ENCODE measurements at places on chromosomes 4 and X.
A peak's percentile ranks its signal among the peaks of the same experiment; 100 is the strongest.

- DNase-seq = no peak
Observed at GRCh38 chr4:120830204-120830603, 92.3 kb downstream of the PRDM5 start.

- DNase-seq = peak; percentile 49
Observed at GRCh38 chr4:109588176-109588575, 28.1 kb downstream of the MCUB start.

DNA sequence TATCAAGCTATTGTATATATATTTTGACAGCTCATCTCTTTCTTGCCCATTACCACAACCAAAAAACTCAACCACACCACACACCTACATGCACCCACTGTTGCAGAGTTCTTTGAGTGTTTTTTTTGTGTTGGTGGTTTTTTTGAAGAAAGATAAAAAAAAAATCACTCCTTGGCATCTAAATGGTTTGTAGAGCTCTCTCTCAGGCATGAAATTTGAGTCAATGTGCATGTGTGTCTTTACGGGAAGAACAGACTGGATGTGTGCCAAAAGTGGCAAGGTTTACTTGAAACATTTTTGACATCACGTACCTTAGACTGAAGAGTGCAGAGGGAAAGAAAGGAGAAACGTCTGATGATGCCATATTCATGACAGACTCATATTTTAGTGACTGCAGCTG, 154.2 kb downstream of the FHIP1A start:
- no peak for DNase-seq

- no peak for DNase-seq
Observed at GRCh38 chr4:151691639-151692442, 69.0 kb downstream of the GATB start.

Data from CD4-positive, alpha-beta T cell treated with Interleukin-15 for 4 hours (primary cell).